ENCODE measurements at places on chromosomes 2 and 18. TPM values are rescaled to one million over a fixed set of nuclear protein-coding genes. Genes with fewer than 3 reads are reported as not detected.

The RGPD3 gene
- total RNA-seq, result 0.20 TPM

The TMEM178A gene
- 0.28 TPM for total RNA-seq

DNA sequence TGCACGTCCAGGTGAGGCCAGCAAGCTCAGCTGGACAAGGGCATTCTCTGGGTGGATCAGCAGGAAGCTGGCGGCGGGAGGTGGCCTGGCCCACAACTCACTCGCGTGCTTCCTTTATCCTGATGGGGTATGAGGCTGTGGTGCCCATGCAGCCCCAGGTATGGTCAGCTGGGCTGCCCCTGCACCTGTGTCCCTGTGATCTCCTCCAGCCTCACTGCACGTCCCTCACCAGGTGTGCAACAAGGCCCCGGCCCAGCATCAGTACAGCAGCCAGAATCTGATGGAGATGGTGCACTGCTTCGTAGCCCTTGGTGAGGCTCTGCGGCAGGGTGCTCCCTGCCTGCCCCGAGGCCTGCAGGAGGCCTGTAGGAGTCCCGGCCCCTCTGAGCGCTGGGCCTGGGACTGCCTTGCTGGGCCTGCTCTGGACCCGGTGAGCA lies 17.6 kb downstream of the MROH2A start:
- no peak for DNase-seq

- no peak for DNase-seq
These were observed 70.2 kb downstream of the CDCA7 start for GRCh38 chr2:173424886-173425285.

GRCh38 chr18:78526275-78526674 lies 453.3 kb upstream of the SALL3 start:
- no peak for DNase-seq

- no peak for DNase-seq
These were observed 9.9 kb downstream of the RELCH start for GRCh38 chr18:62196980-62197379.

Measured in pulmonary artery endothelial cell (primary cell).